WTC11 (cell line): ENCODE measurements at places on chromosomes 5 and 9.

DNA sequence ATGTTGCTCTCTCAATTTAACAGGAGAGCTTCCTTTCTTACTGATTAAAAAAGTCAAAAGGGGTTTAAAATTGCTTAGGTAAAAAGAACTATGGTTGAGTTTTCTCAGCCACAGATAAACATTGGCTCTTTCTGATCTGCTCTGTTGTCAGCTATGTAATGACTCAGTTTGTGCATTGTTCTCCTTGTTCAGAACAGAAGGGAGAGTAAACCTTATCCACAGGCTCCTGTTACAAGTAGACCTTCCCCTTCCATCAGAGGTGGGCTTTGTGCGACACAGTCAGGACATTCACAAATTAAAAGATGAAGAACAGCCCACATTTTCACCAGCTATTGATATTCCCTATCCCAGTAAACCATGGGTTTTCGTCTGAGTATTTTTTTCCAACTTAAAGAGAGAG lies 236.3 kb upstream of the SEMA6A start:
- no peak for DNase-seq

DNA sequence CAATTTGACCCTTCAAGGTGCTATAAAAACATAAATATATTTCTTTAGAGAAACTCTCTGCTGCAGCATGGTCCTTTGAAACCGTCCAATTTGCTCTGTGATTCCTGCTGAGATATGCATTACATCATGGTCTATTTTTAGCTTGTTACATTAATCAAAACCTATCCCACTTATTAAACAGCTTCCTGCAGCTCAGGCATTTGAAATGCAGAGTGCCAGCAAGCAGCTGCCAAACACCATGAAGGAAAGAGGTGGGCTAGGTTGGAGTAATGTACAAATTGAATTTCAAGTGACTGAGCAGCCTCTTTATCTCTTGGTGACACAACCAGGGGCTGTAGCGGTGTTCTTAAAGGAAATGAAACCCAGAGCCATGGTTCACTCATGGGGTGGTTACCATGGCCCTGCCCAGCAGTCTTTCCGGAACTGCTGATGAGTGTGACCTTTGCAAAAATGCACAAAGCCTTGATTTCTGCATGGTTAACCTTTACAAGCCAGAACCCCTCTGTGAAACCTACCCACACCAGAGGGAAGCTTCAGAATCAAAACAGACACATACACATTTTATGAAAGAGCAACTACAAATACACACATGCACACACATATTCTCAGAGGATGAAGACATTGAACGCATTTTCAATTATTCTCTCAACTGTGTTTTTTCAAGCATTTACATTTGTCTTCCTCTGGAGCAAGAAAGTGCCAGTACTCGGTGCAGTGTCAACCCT lies 155.8 kb upstream of the ZNF608 start:
- no peak for DNase-seq

- no peak for DNase-seq
These were observed 18.5 kb upstream of the RCL1 start for GRCh38 chr9:4774209-4774608.

GRCh38 chr9:27755846-27756245 lies 182.6 kb upstream of the C9orf72 start:
- no peak for DNase-seq

DNA sequence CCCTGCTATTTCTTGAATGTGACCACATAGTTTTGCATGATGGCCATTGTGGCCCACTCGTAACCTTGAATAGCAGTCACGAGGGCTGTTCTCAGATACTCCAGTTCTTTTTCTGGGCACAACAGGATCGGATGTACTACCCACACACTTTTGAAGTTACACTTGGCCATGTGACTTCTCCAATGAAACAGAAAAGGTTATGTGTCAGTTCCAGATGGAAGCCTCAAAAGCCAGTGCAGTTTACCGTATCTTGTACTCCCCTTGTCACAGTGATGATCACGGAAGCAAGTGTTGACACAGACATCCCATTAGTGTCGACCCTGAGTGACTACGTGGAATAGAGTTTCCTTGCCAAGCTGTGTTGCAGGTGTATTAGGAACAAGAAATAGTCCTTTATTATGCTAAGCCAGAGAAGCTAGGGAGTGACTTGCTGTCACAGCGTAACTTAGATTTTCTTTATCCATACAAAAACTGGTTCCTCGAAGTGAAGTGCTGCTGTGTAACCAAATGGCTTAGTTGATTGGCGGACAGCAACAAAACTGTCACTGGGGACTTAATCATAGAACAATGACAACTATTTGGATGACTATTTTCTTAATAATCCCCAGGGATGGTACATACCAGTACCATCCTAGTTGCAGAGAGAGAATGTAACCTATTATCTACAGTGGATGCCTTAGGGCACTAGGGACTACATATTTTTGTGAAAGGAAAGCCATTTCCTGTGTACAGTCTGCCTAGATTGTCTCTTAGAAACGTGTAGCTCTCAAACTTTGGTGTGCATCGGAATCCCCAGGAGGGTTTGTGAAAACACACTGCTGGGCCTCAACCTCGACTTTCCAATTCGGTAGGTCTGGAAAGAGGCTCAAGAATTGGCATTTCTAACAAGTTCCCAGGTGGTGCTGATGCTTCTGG lies 90.1 kb upstream of the DMRT1 start:
- DNase-seq, result no peak

- peak; percentile 45 for DNase-seq
These were observed 46.6 kb downstream of the PTPN3 start for GRCh38 chr9:109451311-109452025.

DNA sequence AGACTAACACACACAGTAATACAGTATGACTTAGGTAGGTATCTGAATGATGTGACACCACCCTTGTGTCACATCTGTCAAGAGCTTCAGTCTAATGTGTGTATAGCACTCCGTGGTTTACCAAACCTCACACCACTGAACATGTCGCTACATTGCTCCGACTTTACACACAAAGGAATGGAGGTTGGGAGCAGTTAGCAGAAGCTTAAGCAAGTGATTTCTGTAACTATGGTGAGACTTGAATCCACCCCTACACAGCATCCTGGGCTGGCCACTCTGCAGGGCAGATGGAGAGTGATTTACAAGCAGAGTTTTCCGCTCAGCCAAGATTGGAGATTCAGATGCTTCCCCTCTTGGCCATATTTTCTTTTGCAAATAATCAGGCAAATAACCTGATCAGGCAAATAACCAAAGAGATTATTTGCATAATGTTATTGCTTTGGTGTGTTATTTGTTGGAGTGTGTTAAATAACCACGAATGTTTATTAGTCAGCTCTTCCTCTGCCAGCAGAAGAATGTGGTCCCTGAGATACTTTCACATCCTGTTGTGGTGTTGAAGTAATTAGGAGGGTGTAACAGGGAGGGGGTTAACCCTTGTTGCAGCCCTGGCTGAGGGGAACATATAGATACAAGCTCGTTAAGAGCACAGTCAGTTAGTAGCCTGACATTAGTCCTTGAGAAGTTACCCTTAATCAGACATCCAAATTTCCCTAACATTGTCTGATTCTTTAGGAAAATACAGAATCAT lies 92.8 kb downstream of the SNX18 start:
- DNase-seq, result no peak

GRCh38 chr5:71903808-71904207 lies 184.7 kb downstream of the CARTPT start:
- no peak for DNase-seq

GRCh38 chr5:127832067-127832466 lies 128.9 kb downstream of the CCDC192 start:
- DNase-seq, result no peak

GRCh38 chr9:16767366-16767765 lies 103.1 kb downstream of the BNC2 start:
- DNase-seq, result no peak

- DNase-seq, result no peak
These were observed 64.5 kb upstream of the ADAMTS2 start for GRCh38 chr5:179409806-179410205.

- DNase-seq, result no peak
These were observed 50.2 kb upstream of the ASTN2 start for GRCh38 chr9:117464941-117465616.

GRCh38 chr5:131514316-131515283 lies 120.4 kb downstream of the RAPGEF6 start:
- DNase-seq, result no peak

DNA sequence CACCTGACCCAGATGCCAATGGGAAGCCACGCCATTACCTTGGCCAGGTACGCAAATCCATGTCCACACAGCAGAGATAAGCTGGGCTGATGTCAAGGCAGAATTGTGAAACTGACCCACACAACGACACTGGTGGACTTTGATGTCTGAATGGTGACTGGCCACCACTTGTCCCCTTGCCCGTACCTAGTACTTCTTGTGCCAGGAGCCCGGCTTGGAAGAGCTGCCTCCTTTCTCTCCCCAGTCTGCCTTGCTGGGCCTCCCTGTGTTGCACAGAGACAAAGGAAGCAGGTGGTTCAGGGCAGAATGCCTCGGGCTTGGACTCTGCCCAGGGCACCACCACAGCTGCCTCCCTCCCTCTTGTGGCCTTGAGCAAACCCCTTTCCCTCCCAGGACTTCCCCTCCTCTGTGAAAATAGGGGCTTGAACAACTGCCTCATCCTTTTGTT lies 23.3 kb downstream of the PTGES2 start:
- DNase-seq, result no peak

GRCh38 chr9:115832031-115832430 lies 321.6 kb upstream of the PAPPA start:
- DNase-seq, result no peak

DNA sequence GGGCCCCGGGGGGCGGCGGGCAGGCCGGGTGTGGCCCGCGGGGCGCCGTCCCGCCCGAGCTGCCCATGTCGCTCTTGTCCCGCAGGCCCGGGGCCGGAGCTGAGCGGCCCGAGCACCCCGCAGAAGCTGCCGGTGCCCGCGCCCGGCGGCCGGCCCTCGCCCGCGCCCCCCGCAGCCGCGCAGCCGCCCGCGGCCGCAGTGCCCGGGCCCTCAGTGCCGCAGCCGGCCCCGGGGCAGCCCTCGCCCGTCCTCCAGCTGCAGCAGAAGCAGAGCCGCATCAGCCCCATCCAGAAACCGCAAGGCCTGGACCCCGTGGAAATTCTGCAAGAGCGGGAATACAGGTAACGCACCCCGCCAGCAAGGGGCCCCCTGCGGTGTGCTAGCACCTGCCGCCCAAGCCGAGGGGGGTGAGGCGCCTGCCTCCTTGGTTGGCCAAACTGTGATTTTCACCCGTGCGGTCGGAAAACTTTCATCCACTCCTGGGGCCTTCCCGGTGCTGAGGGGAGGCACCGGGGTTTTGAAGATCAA lies 32.1 kb downstream of the SMARCA2 start:
- peak; percentile 23 for DNase-seq

GRCh38 chr5:31965227-31965626 lies 208.9 kb downstream of the GOLPH3 start:
- peak; percentile 17 for DNase-seq

DNA sequence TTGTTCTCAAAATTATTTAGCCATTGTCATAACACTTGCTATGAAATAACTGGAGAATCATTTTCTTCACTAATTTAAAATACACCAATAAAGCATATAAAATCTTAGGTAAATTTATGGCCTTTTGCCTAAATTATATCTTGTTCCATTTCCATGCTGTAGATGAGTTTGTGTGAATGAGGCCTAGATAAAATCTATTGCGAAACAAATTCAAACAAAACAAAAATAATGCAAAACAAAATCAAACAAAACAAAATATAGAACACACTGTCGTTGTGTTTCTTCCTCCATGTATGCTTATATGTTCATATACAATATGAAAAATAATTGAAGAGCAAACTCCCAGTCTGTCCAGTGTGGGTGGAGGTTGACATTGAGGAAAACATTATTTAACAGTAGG lies 1020.7 kb downstream of the PTPRD start:
- no peak for DNase-seq

DNA sequence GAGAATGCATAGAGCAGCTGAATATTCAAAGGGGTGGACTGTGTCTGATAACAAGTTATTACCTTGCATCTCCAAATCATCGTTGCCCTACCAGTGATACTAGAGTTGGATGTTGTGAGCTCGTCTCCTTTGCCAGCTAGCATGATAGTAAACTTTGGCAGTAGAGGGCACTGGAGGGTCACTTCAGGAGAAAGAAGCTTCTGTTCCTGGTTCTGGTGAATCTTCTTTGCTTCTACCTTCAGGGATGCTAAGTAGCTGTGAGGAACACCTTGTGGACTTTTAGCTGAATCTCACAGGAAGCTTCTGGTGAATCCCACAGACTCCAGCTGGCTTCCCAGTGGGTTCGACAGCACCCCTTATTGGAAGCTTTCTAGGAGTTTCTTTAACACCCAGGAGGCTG lies 626.6 kb upstream of the SGCD start:
- no peak for DNase-seq

GRCh38 chr5:56412601-56413379 lies 179.7 kb upstream of the ANKRD55 start:
- no peak for DNase-seq

DNA sequence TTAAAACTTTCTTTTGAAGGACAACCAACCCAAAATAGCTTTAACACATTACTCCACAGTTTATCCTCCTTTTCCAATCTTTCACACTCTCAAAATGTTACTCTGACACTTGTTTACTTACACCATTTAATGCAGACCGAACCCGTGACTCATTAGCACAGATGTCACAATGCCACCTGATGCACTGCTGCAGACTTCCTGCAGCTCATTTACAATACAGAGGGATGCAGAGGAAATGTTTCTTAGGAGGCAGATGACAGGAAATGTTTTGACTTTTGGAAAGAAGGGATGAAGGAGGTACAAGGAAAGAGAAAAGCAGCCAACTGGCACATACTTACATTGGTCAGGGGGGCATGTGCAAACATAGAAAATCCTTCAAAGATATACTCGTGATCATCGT lies 39.0 kb downstream of the DROSHA start:
- DNase-seq, result peak; percentile 14

- no peak for DNase-seq
These were observed 116.0 kb downstream of the FGF1 start for GRCh38 chr5:142569905-142570304.

DNA sequence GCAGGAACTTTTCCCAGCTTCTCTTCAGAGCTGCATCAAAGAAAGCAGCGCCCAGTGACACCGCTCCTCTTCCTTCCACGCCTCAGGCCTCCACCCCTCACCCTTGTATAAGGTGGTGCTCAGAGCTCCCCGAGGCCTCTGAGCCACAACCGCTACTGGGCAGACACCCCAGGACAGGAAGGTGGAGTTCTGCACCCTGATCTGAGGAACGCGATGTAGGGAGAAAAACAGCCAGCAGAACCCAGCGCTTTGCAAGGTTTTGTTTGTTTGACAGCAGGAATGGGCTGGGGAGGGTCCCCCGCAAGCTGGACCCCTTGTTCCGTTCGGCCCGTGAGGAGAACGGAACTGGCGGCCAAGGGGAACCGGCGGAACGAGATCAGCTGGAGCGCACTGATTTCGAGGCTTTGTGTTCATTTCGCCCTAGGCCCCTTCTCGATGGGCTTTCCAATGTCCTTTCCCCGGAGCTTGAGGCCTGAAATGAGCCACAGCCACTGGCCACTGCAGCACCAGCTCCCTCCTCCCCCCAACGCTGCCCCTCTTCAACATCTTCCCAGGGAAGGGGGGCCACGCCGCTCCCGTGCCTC lies 4.1 kb downstream of the EDF1 start:
- no peak for DNase-seq

GRCh38 chr5:137753691-137754187 lies 424 bp downstream of the HNRNPA0 start:
- DNase-seq, result no peak

GRCh38 chr5:168288349-168289245 lies 2.8 kb upstream of the WWC1 start:
- no peak for DNase-seq
